Activated naive CD8-positive, alpha-beta T cell treated with anti-CD3 and anti-CD28 coated beads for 36 hours (primary cell): ENCODE measurements at places on chromosomes 1 and 21.

GRCh38 chr21:16460936-16461335 lies 731.2 kb downstream of the USP25 start:
- no peak for DNase-seq

- no peak for DNase-seq
Observed at GRCh38 chr1:25695090-25695770, 78.6 kb downstream of the MAN1C1 start.

DNA sequence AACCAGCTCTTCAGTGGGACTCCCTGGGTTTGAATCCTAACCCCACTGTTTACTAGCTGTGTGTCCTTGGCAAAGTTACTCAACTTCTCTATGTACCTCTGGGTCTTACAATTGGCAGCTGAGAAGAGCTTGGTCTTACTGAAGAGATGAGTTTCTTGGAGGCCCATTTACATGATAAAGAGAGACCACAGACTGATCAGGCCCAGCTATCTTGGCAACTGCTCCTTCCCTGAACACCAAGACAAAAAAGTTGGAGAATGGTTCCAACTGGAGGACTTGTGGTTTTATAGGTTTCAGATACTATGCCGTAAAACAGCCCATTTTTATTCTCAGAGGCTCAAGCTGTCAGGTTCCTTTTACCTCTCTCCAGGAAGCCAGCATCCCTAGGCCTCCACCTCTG lies 24.8 kb upstream of the CNIH3 start:
- no peak for DNase-seq

DNA sequence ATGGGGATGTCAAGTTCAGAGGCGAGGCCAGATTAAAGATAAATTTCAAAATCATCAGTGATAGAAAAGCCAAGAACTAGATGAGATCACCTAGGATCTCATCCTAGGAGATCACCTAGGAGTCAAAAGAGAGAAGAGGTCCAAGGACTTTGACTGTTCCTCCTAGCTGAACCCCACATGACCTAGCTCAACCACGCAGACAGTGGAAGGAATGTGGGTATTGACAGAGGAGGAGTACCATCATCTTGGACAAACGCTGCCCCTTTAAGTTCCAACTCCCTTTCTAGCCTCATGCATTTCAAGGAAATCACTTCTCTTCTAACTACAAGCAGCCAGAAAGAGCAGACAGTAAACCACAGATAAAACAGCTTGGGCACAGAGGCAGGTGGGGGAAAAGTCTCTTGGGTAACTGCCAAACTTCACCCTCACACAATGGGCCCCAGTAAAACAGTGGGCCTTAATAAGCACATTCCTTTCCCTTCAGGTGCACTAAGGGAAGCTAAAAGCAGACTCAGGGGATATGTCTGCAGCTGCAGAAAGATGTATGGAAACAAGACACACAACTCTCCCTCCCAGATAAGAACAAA lies 12.5 kb upstream of the FAM76A start:
- DNase-seq: no peak

- no peak for DNase-seq
Observed at GRCh38 chr1:207335695-207336363, 14.4 kb downstream of the CD55 start.

GRCh38 chr1:151106894-151107293 lies 36.3 kb downstream of the GABPB2 start:
- no peak for DNase-seq

- DNase-seq: no peak
Observed at GRCh38 chr1:11990303-11991032, 10.2 kb downstream of the MFN2 start.

GRCh38 chr1:223621312-223621734 lies 44.2 kb downstream of the CAPN8 start:
- DNase-seq: no peak

- no peak for DNase-seq
Observed at GRCh38 chr1:29634746-29635335, 398.5 kb downstream of the PTPRU start.
